ENCODE measurements at places on chromosomes 7 and 10. TPM values are rescaled to one million over a fixed set of nuclear protein-coding genes. Genes with fewer than 3 reads are reported as not detected.

GRCh38 chr7:112908086-112908485, 117.9 kb upstream of the TMEM168 start:
- no peak for DNase-seq

MLXIPL gene
- not detected for total RNA-seq

DNA sequence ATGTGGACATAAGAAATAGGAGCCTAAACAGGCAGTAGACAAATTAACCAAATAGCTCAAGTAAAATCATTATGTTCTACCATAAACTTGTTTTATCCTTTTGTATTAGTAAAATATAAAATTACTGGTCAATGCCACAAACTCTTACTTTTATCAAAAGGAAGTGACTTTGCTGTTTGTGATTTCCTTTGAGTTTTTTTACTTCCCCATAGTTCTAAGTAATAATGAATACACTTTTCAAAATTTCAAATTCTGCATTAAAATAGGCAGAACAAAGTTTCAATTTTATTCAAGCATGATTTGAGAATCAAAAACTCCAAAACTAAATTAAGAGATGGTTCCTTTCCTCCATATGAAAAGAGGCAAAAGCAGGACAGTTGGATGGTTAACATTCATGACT, 139.7 kb upstream of the ABCB5 start:
- DNase-seq = no peak

DNA sequence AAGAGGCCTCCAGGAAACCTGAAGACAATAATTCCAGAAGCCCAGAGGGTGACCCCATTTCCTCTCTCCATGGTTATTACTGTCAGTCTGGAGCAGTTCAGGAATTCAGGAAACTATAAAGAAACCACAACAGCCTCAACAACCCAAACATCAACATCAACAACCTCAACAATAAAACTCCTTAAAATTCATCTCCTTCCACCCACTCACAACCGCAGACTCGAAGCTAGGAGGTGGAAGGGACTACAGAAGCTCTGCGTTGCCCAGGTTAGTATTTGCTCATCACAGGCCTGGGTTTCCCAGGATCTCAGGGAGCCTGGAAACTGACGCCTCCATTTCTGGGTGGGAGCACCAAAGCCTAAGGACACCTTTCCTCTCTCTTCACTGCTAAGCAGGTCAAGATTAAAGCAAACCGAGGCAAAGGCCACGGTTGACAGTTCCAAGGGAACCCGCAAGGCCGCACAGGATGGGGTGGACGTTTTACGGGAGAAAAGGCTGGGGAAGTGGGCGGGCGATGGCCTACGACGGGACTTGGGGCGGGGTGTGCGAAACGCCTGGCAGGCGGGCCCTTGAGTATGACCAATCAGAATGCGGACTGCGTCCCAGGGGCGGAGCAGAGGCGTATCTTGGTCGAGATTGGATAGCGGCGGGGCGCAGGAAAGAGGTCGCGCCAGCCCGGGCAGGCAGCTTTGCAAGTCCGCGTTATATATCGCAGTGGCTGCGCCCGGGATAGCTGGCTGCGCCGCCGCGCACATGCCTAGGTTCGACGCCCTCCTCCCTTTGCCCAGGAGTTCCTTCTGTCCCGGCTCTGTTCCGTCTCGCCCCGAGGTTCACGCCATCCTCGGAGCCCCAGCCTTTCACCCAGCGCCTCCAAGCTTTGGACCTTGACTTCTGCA, at the start of gene ELOVL3:
TSS of gene ELOVL3 (plus strand) at position 654 of the 896 bp plus-strand sequence. CDS start 250 bp downstream, outside the sequence.
- DNase-seq = peak; percentile 91

DNA sequence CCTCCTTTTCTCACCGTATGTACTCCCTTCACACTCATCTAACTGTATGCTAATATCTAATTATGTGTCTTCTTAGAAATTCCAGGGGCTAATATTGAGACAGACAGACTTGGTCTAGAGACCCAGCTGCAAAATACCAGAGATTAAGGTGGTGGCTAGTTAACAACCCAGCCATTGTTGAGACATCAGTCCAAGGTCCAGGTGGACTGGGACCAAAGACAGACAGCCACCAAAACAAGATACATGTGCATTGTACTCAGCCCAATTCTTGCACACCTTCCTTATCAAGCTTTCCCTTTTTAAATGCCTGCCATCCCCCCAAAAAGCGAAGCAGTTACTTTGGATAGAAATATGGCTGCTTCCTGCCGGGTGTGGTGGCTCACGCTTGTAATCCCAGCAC, 43.3 kb upstream of the LRRN3 start:
- DNase-seq = no peak

PNLIPRP1 gene
- not detected for total RNA-seq
